Smooth muscle cell of bladder (primary cell): ENCODE measurements at places on chromosomes 12 and 14. TPM values are rescaled to one million over a fixed set of nuclear protein-coding genes. Genes with fewer than 3 reads are reported as not detected.

The LRRC10 gene
- under 0.01 TPM in 1 of 2 replicates, not detected in the other for total RNA-seq

The SMCO3 gene
- 0.71 and 0.92 TPM in 2 replicates for total RNA-seq

The PROX2 gene
- not detected in 2 replicates for total RNA-seq

The TTC9 gene
- under 0.01 TPM in 2 replicates for total RNA-seq

The ACSS3 gene
- total RNA-seq: 14.5 and 22.3 TPM in 2 replicates

The TAS2R42 gene
- total RNA-seq: not detected in 2 replicates

The RPGRIP1 gene
- total RNA-seq: not detected in 2 replicates

The FSCB gene
- not detected in 2 replicates for total RNA-seq

The LRRC74A gene
- not detected in 2 replicates for total RNA-seq

The SUOX gene
- 8.7 and 9.2 TPM in 2 replicates for total RNA-seq

The ARHGAP9 gene
- 0.09 and 0.28 TPM in 2 replicates for total RNA-seq
